ENCODE measurements at places on chromosomes 11 and 22. TPM values are rescaled to one million over a fixed set of nuclear protein-coding genes. Genes with fewer than 3 reads are reported as not detected.

The OVOL1 gene
- 14.6 TPM for polyA plus RNA-seq

The POTEH gene
- polyA plus RNA-seq, result not detected

The SLC25A22 gene
- polyA plus RNA-seq, result 20.9 TPM

The IGLL5 gene
- not detected for polyA plus RNA-seq

The TREH gene
- 2.6 TPM for polyA plus RNA-seq

The GGTLC3 gene
- not detected for polyA plus RNA-seq

The SHANK2 gene
- 26.2 TPM for polyA plus RNA-seq

The SCGB1C1 gene
- polyA plus RNA-seq, result 1.5 TPM

The TBX10 gene
- not detected for polyA plus RNA-seq

The OR52I1 gene
- polyA plus RNA-seq, result 0.03 TPM

The IFITM1 gene
- polyA plus RNA-seq, result 32.2 TPM

The NLRP14 gene
- 0.56 TPM for polyA plus RNA-seq

The NFAM1 gene
- 0.82 TPM for polyA plus RNA-seq

The OR5A1 gene
- 0.07 TPM for polyA plus RNA-seq

The ADORA2A gene
- polyA plus RNA-seq, result 8.8 TPM

The MICAL2 gene
- polyA plus RNA-seq, result 7.5 TPM

The SELENOM gene
- polyA plus RNA-seq, result 7.6 TPM

The CCDC73 gene
- polyA plus RNA-seq, result 0.30 TPM

The AMOTL1 gene
- polyA plus RNA-seq, result 45.4 TPM

The SUN2 gene
- 62.8 TPM for polyA plus RNA-seq

The CRYBA4 gene
- not detected for polyA plus RNA-seq

The VWCE gene
- polyA plus RNA-seq, result 5.6 TPM

The CST6 gene
- polyA plus RNA-seq, result not detected

The MS4A5 gene
- polyA plus RNA-seq, result not detected

The OSBP2 gene
- 6.7 TPM for polyA plus RNA-seq

The ZNF280B gene
- polyA plus RNA-seq, result 3.6 TPM

The GAB4 gene
- not detected for polyA plus RNA-seq

The CNGA4 gene
- polyA plus RNA-seq, result 0.82 TPM

The KRTAP5-9 gene
- 0.26 TPM for polyA plus RNA-seq

The LSP1 gene
- 4.8 TPM for polyA plus RNA-seq

The OR5T3 gene
- polyA plus RNA-seq, result not detected

The OR52H1 gene
- 0.17 TPM for polyA plus RNA-seq

The SLC22A24 gene
- 0.68 TPM for polyA plus RNA-seq

The SESN3 gene
- polyA plus RNA-seq, result 67.0 TPM
